ENCODE measurements at places on chromosomes 6 and 20. TPM values are rescaled to one million over a fixed set of nuclear protein-coding genes. Genes with fewer than 3 reads are reported as not detected.

Gene TNFRSF6B
- 1.6 TPM for total RNA-seq

GRCh38 chr6:134466771-134467525 is 149.0 kb upstream of the SGK1 start:
- DNase-seq = no peak

- DNase-seq = peak; percentile 25
These were observed 181.0 kb upstream of the MYLIP start for GRCh38 chr6:15947923-15948322.

GRCh38 chr20:53447316-53447715 is 146.3 kb downstream of the ZNF217 start:
- no peak for DNase-seq

Gene SNAP25
- total RNA-seq = not detected

DNA sequence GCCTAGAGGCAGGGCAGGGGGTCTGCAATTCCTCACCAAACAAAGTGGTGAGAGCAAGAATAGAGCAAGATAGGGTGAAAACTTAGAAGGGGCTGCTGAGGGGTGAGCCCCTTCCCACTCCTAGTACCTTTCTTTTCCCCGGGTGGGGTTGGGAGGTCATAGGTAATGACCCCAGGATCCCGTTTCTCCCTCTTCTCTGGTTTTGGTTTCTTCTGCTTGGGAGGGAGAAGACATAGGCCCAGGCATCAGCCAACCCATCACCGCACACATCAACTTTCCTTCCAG is 3.5 kb downstream of the VARS1 start:
- DNase-seq = no peak

- peak; percentile 79 for DNase-seq
These were observed 993 bp downstream of the STX16 start for GRCh38 chr20:58651946-58652605.
